ENCODE measurements at places on chromosomes 2 and 18.

DNA sequence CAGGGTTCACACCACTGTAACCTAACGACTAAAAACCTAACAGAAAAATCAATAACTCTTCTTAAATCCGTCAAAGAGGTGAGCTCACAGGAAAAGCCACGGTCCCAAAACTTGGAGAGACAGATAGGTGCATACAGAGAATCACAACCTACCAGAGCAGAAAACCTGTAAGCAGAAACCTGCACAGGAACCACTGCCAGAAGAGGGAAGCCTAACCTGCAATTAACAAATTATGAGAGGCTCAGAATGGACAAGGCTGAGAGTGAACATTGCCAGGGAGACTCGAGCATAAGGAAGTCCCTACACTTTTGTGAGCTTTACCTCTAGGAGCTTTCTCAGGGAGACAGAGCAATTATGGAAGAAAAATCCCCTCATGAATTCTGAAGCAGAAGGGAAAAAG lies 156.2 kb upstream of the NETO1 start:
- DNase-seq, result no peak

DNA sequence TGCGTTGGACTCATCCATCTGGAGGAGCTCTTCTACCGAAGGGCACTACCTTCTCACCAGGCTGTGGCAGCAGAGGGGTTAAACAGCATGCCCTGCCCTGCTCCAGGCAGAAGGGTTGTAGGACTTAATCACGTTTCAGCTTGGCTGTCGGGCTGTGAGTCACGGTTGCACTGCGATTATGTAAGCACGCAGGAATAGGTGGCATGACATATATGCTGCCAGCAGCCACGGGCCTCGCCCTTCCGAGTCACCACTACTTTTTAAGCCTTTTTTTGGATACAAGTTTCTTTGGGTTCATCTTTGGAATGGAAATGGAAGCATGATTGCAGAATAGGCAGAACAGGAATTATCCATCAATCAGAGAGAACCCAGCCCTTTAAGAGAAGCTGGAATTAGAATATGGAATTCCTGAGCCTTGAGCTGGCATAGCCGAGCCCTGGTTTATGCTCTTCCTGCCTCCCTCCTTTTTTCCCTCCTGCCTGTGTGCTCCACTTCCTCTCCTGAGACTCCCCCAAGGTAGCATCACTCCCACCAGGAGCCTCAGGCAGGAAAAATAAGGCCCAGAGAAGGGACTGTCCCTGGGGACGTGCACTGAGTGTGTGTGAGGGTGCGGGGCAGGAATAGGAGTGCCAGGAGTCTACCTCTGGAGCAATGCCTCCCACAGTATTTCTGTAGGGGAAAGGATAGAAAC lies 86.8 kb downstream of the SEMA4F start:
- DNase-seq, result peak; percentile 30

DNA sequence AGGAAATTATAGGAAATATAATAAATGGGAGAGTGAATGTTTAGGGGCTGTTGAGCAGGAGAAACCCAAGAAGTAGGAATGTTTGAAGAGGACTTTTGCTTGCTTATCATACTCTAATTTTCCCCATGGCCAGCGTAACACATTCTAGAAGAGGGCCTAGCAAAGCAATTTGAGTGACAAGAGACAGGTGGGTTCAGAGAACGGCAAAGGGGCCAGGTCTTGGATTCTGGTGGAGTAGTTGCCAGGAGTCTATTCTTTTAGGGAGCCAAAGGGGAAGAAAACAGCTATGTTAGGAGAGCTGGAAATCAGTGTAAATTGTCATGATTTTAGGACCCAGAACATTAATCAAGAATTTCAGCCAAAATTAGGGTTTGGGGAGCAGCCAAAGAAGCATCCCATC lies 96.5 kb downstream of the COL5A2 start:
- DNase-seq, result peak; percentile 23

DNA sequence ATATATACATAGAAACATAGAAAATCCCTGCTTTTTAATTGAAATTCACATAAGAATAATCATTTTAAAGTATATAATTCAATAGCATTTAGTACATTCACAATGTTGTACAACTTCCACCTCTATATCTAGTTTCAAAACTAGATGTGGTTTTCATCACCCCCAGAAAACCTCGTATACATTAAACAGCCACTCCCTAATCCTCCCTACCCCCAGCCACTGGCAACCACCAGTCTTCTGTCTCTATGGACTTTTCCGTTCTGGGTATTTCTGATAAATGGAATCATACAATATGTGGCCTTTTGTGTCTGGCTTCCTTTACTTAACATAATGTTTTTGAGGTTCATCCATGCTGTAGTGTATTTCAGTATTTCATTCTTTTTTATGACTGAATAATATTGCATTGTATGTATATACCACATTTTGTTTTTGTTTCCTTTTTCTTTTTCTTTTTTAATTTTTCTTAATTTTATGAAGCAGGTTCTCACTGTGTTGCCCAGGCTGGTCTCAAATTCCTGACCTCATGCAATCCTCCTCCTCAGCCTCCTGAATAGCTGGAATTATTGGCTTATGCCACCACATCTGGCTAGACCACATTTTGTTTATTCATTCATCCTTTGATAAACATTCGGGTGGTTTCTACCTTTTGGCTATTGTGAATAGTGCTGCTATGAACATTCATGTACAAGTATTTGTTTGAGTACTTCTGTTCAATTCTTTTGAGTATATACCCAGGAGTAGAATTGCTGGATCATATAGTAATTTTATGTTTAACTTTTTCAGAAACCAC lies 50.6 kb upstream of the RNF152 start:
- no peak for DNase-seq

- DNase-seq, result no peak
These were observed at the start of gene PLCD4 for GRCh38 chr2:218607436-218608115. Gene PLCD4, plus strand, starts transcription at chr2:218607899. Its CDS starts 7,841 bp downstream, at chr2:218615740.

GRCh38 chr2:227849906-227850305 lies 21.5 kb upstream of the DAW1 start:
- DNase-seq, result no peak

DNA sequence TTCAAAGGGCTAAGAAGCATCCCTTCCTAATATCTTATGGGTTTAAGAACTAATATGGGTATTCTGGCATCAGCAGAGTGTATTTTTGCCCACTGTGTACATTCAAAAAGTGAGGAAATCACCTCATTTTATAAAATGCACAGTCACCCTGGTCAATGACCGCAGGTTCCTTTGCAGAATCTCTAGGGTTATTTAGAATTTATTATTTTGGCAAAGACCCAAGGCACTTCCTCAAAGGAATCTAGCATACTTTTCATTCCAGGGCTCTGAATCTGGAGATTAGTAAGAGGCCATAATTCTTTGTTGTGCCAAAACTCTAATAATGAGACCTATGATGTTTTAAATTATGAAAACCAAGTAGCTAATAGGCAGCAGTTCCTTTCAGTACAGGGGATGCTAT lies 27.2 kb upstream of the CDH2 start:
- no peak for DNase-seq

- DNase-seq, result no peak
These were observed 3.7 kb downstream of the SIGLEC15 start for GRCh38 chr18:45828917-45829811.

GRCh38 chr2:88733155-88733902 lies 41.9 kb downstream of the RPIA start:
- no peak for DNase-seq

GRCh38 chr2:9644603-9645002 lies 13.8 kb upstream of the YWHAQ start:
- no peak for DNase-seq

DNA sequence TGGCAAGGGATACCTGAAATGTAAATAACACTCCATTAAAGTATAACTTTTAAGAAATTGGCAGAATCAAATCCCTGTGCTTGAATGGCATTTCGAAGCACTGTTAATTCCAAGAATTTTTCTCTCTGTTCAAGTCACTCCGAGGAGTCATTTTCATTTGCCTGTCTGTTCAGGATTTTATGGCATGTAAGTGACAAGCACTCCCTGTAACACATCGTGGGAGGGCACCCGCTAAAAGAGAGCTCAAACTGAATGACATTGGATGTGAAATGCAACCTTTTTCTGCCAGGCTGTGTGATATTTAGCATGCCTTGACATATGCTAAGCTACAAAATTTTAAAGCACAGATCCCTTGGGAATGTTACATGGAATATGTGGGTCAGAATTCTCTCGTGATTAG lies 339.6 kb downstream of the LRRTM1 start:
- DNase-seq, result no peak

DNA sequence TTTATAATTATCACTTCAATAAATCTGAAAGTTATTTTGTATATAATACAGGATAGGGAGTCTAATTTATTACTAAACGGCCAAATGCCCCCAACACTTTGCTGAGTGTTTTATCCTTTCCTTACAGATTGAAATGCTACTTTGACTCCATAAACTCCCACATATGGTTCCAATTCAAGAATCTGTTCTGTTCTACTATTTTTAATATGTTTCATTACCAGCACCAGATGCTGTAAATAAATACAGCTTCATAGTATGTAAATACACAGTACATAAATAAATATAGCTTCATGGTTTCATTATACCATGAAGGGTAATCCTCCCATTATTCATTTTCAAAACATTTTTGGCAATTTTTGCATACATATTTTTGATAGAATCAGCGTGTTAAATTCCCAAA lies 34.0 kb upstream of the MREG start:
- DNase-seq, result no peak

DNA sequence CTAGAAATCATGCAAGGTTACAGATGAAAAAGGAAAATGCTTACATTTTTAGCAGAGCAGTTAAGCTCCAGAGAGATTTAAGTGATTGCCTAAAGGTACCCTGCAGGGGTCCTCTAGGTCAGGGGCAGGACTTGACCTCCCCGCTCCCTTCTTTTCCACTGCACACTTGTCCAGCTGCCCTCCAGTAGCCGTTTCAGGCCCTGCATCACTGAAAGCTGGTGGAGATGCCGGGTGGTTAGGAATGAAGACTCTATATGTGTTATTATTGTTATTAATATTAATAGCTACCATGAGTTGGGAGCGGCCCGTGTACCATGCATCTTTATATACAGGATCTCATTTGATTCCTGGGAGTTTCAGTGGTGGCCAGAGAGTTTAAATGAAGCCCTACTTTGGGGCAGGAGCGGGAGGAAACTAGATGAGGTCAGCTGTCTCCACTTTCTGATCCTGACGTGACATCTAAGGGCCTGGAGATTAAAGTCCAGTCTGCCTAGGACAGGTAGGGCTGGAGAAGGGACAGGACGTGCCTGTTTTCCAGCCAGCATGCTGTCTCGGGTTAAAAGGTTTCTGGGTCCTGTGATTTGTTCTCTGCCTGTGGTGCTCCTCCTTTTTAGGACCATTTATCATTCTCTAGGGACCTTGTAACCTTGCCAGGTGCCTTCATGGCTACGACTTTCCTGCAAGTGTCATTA lies 2.1 kb downstream of the TMEM37 start:
- no peak for DNase-seq

GRCh38 chr2:127293748-127294562 lies at the start of gene ERCC3:
Gene ERCC3, minus strand, starts transcription at chr2:127294144. Its CDS starts 63 bp downstream, at chr2:127294081.
- DNase-seq, result peak; percentile 59

- DNase-seq, result no peak
These were observed 51.0 kb upstream of the THOC1 start for GRCh38 chr18:318791-319291.

- DNase-seq, result no peak
These were observed 51.8 kb upstream of the EPC2 start for GRCh38 chr2:148592791-148593190.

DNA sequence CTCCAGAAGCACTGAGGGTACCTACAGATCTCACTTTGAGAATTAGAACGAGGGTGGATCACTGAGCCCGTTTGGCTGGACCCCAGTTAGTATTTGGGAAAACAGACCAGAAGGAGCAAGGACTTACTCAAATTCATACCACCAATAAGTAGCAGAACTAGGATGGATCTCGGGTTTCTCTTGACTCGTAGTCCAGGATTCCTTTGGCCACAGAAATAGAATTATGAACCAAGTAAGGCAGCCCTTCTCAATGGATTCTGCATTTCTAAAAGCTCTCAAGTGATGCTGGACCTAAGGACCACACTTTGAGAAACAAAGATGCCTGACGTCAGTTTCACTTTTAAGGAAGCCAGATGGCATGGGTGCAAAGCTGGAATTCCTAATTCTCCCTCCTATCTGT lies 153.0 kb downstream of the KLHL29 start:
- DNase-seq, result no peak

DNA sequence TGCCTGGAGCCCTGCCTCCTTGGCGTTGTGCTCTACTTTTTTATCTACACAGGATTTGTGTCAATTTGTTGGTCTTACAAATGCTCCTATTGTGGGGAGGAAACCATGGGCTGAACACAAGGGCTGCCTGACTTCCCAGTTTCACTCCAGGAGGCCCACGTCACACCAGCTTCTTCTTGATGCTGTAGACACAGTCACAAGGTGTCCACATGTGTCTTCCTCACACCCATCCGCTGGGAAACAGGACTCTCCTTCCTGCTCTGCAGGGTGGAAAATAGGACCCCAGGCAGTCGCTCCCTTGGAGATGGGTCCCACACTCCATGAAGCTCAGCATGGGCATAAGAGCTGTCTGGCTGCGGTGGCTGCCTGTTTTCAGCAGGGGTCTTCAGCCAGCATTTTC lies 468.2 kb downstream of the EPHA4 start:
- no peak for DNase-seq

DNA sequence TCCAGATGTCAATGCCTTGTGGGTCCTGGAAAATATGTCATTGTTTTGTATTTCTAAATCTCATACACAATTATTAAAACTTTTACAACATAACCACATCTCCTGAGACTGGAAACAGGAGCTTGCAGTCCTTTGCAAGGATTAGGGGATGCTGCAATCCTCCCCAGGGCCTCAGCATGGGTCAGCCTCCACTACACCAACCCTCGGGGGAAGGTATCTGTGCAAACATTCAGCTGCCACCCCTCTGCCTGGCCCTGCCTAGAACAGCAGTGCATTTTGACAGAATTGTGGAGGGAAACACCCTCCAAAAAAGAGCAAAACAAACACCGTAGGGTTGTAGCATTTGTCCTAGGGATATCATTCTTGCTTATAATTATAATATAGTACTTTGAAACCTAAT lies 4.2 kb upstream of the UPP2 start:
- DNase-seq, result no peak

DNA sequence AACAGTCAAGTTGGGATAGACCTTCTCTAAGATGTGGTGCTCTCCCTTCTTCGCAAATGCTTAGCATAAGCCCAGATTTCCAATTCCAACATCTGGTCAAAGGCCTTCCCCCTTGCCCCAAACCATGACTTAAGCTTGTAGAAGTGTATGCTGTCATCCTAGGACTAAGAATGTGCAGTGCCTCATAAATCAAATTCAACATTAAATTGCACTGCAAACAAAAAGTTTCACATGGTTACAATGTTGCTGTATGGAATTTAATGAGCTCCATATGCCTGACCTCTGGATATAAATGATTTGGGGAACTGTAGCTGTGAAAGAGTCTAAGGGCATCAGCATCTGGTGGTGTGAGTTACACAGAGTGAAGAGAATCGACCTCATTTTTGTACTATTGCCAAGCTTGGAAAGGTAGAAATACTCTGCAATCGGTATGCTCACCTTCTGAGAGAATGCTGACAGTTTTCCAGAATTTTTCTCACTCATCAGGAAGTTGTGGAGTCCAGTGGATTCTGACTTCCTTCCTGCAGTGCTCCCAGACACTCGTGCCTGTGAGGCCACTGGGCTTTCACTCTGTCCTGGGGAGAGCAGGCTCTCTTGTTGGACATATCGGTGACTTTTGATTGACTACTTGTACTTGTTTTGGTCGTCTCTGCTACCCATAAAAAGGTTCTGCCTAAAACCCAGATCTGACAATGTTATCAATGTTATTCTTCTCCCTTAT lies 40.6 kb downstream of the FASTKD2 start:
- DNase-seq, result peak; percentile 48

All from NCI-H446 treated with DMSO at 0.1 percent for 48 hours (cell line).